Aorta (tissue), 5 donors: ENCODE measurements at places on chromosomes 7 and 10.

- DNase-seq = peak; percentile 63
These were observed 61.0 kb downstream of the PDGFA start for GRCh38 chr7:458511-459245.

DNA sequence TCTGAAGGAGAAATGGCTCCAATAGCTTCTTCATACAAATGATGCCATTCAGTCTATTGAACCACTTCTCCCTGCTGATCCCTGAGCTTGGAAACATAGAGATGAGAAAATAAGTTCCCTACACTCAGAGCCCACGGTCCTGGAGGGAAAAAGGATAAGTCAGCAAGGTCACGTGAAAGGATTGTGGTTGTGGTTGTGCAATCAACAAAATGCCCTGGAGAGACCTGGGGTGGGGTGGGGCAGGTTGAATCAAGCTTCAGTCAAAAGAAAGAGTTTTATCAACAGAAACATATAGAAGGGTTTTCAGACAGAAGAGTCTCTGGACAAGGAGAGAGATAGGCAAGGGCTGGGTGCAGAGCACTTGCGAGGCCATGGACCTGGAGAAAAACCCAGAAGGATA, 30.1 kb downstream of the C10orf90 start:
- no peak for DNase-seq

DNA sequence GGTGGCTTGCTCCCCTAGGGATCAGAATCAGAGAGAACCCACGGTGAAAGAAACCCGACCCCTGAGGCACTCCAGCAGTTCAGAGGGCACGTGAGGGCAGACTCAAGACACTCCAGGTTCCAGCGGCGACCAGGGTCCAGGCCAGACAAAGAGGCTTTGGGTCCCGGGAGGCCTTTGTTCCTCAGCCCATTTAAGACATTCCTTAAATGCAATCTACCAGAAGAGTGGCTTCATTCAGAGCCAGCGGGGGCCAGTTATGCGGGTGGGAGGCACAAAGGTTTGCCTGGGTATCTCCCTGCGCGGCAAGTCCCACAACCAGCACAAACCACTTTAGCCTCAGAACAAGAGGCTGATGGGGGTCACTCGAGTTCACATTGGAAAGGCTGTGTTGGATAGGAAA, 53.6 kb downstream of the AFAP1L2 start:
- no peak for DNase-seq

DNA sequence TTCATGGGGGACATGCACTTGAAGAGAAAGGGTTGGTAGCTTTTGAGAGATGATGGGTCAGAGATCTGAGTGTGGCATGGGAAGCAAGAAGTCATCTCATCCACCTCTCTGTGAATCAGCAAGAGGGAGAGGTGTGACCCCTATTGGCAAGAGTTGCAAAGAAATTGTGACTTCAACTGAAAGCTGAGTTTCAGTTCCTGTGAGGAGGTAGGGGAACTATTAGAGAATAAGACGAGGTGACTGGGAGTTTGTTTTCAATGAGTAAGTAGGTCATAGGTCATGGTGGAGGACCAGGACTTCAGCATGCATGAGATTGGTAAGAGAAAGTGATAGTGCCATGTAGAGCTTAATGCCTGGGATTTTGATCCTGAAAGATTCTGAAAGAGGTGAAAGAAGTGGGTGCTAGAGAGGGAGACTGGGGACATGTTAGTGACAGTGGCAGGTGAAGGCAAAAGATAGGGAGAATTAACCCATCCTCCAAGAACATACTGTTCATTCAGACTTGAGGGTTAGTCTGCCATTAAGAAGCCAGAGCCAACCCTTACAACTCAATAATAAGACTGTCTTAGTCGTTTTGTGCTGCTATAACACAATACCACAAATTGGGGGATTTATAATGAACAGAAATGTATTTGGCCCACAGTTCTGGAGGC, 75.5 kb upstream of the CAPZA2 start:
- DNase-seq = no peak

DNA sequence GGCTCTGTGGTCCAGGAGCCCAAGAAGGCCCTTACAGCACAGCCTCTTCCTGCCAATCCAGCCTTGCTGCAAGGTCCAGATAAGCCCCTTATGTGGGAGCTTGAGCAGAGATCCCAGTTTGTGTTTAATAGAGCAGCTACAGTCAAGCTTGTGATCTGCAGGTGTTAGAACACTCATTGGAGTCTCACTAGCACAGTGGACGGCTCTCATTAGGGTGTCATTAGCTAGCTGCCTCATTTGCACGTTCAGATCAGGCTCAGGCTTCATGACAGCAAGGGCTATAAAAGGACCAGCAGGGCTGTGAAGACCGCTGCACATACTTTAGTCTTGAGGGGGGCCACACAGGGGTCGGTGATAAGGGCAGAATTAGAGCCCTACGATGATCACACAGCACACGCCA, 443.2 kb downstream of the RPS24 start:
- DNase-seq = no peak

DNA sequence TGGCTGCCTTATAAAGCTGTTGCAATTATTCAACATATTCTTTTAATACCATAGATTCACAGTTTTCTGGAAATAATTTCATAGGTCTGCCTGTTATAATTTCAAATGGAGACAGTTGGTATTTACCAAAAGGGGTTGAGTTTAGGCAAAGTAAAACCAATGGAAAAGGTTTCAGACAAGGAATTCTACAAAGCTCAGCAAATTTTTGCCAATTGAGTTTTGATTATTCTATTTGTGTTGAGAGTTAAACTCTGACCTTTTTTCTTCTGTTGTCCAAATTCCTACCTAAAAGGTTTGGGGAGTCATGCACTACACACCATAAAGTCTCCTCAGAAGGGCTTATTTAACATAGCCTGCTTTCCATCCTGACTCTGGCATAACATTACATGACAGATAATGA, 38.5 kb upstream of the ABCA13 start:
- no peak for DNase-seq

DNA sequence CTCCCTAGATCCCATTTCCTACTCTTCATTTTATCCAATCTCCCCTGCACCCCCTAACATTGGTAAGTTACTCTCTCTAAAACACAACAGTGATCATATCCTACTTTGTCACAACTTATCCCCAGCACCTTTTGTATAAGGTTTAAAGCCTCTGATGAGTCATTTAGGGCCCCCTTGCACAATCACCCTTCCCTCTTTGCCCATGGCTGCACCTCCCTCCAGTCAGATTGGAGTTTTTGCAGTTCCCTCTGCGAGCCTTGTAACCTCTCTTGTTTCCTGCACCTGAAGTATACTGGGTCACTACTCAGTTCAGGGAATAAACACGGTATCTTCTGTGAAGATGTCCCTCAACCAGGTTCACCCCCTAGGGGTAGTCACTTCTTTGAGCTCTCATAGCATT, 55.9 kb upstream of the ADRB1 start:
- DNase-seq = no peak

GRCh38 chr7:131076711-131077181, 250.9 kb upstream of the MKLN1 start:
- DNase-seq = no peak

DNA sequence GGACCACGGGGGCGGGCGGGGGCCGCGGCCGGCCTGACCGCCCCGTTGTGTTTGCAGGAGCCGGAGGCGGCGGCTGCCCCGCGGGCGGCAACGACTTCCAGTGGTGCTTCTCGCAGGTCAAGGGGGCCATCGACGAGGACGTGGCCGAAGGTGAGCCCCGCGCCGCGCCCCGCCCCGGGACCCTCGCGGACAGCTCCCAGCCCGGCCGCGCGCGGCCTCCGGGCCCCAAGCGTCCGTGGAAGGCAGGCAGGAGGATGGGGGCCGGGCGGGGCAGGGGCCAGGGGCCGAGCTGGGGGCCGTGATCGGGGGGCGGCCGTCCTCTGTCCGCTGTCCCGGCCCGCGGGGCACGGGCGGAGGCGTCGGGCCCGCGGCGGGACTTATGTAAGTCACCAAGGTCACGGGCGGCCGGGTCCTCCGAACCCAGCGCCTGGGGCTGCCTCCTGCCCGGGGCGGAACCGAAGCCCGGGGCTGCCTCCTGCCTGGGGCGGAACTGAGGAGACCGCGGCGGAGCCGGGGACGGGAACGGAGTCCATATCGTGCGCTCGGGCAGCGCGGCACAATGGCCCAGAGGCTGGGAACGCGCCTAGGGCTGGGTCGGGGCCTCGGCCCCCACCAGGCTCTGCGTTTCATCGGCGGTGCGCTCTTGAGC, 497 bp downstream of the PPP2R2D start:
- DNase-seq = peak; percentile 68

GRCh38 chr10:30247704-30248103, 101.4 kb downstream of the MTPAP start:
- DNase-seq = no peak

DNA sequence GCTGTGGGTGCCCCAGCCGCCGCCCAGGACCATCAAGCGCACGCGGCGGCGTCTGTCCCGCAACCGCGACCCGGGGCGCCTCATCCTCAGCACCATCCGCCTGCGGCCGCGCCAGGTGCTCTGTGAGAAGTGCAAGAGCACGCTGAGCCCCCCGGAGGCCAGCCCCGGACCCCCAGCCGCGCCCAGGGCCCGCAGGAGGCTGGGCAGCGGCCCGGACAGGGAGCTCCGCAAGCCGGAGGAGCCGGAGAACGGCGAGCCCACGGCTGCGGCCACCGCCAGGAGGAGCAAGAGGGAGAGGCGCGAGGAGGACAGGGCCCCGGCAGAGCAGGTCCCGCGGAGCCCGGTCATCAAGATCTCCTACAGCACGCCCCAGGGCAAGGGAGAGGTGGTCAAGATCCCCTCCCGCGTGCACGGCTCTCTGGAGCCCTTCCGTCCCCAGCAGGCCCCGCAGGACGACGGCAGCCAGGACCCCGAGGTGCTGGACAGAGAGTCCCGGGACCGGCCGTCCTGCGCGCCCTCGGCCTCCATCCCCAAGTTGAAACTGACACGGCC, 8.0 kb downstream of the PWWP2B start:
- DNase-seq = no peak

GRCh38 chr10:62705789-62706188, 98.7 kb upstream of the ADO start:
- no peak for DNase-seq

GRCh38 chr7:139634087-139634486, 110.6 kb downstream of the CLEC2L start:
- no peak for DNase-seq

DNA sequence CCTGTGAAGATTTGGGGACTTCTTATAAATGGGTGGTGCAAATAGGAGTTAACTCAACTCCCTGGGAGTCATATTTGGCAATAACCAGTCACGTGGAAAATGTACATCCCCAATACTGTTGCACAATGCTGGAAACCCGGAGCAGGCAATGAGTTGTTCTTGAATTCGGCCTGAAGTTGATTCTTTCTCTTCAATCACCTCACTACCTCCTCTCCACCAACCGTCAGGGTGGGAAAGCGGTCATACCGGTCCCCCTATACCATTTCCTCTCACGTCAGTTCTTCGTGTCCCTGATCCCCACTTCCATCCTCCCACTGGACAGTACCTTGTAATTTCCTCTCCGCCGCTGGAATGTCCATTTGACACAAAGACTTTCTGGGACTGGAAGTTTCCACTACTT, 2.8 kb downstream of the GIMAP5 start:
- DNase-seq = no peak
